Stimulated activated CD4-positive, alpha-beta T cell treated with anti-CD3 and anti-CD28 coated beads, Interleukin-1b, Interleukin-23, amount 100 ng/mL, for 1 hour (primary cell): ENCODE measurements at places on chromosomes 4 and X.
A peak's percentile ranks its signal among the peaks of the same experiment; 100 is the strongest.

GRCh38 chr4:1204286-1204827 lies 32.0 kb upstream of the SPON2 start:
- DNase-seq: no peak

- DNase-seq: no peak
Measured at GRCh38 chr4:53620956-53621355, 29.7 kb upstream of the LNX1 start.

DNA sequence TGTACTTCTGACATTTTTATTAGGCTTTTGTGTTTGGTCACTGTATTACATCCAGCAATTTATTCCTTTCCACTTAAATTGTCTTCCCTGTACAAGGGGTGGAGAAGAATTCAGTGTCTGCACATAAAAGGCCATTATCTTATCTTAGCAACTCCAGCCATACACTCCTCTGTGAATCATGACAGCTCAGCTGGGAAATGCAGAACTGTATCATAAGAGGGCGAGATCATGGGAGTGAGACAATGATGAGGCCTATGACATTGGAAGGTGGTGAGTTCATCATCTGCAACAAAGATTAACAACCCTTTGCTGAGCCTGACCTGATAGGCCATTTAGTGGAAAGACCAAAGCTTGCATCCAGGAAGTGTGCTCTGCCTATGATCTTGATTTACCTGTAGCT lies 33.3 kb downstream of the SLIT2 start:
- DNase-seq: no peak

GRCh38 chr4:104128031-104128849 lies 366.5 kb downstream of the CXXC4 start:
- DNase-seq: no peak

DNA sequence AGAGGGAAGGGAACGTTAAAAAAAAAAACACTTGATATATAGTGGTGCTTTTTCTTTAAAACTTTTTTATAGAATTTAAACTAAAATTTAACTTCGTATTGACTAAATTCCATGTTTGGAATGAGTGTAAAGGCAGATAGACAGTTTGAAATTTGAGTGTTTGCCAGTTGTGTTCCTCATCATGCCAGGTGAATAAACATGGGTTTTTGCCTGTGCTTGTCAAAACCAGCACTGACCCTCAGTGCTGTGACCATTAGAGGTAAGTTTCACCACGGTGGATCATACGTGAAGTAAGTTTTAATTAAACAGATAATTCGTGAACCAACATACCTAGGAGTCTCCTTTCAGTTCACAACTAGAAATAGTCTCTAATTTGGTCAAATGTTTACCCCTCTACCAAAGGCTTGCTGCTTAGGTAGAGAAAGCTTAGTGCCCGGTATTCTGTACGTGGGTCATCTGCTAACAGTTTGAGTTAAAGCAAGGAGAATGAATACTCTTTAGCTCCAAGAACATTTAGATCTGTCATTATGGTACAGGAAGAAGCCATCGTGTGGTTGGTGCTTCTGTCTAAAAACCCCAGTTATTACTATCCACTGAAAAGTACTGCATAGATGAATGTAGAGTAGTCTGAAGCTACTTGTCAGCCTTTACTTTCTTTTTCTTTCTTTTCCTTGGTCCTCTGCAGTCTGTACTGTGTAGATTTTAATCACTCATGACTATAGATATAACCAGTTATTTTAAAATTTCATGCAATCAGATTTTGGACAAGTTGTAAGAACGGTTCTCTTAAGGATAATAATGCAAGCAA lies 32.7 kb downstream of the KIAA0232 start:
- no peak for DNase-seq

DNA sequence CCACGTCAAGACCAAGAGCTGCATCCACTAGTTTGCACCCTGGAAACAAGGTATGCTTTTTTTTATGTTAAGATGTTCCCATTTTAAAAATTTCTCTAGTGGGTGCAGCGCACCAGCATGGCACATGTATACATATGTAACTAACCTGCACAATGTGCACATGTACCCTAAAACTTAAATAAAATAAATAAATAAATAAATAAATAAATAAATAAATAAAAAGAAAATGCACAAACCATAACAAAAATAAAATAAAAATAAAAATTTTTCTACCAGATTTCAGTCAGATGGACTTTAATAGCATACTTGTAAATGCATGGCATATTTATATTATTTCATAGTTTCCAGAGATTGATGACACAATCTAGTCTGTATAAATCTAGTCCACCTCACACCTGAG lies 1.9 kb upstream of the PRR27 start:
- no peak for DNase-seq

- no peak for DNase-seq
Measured at GRCh38 chr4:161336016-161336530, 827.7 kb downstream of the FSTL5 start.

DNA sequence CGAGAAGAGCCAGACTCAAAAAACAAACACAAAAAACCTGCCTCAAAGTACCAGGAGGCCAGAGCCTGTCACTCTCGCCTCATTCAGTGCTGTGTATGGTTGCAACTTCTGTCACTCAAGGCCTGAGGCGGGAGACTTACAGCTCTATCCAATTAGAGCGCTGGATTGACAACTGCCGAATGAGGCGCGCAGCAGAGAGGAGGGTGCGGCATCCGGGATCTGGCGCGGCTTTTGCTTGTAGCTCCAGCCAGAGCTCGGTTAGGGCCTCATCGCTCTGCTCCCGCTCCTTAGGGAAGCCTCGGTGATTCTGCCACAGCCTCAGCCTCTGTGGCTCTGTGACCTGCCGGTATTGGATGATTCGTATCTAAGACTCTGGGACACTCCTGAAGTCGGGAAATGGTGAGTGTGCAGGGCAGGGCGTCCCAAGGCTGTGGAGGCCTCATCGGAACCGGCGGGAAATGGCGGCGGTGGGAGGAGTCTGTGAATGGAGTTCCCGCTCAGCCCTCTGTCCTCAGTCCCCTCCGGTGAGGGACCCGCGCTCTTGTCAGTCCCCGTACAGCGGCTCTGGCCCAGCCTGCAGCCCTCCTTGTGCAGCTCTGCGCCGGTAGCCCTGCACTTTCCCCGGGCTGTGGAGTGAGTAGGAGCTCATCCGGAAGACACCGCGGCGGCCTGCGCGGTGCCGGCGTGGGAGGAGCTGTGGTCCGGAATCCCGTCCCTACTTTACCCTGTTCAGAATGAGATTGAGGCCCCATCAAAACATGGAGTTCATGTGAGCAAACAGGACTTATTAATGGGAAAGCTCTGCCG lies at the start of gene ZNF718:
Gene ZNF718, plus strand, starts transcription at position 227 of the 807 bp plus-strand sequence. Its CDS starts 170 bp downstream, at position 397.
- peak; percentile 79 for DNase-seq

- DNase-seq: no peak
Measured at GRCh38 chrX:123817288-123817894, 42.5 kb upstream of the XIAP start.

- DNase-seq: no peak
Measured at GRCh38 chrX:152520653-152521052, 69.5 kb upstream of the GABRA3 start.

DNA sequence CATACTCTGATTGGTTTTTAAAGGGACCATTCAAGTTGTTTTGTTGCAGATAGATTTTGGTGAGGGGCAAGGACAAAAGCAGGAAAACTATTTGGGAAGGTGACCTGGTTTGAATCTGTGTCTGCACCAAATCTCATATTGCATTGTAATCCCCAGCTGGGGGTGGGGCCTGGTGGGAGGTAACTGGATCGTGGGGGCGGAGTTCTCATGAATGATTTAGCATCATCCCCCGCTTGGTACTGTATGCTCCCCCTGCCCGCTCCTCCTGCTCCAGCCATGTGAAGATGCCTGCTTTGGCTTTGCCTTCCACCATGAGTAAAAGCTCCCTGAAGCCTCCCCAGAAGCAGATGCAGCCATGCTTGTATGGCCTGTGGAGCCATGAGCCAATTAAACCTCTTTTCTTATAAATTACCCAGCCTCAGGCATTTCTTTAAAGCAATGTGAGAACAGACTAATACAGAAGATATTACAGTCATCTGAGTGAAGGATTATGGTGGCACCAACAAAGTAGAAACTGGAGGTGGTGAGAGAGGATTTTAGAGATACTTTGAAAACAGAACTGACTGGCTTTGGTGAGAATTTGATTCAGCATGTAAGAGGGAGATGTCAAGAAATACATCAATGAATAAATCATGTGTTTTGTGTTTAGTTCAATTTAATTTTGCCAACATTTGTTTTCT lies 14.4 kb downstream of the IL21 start:
- no peak for DNase-seq

- no peak for DNase-seq
Measured at GRCh38 chr4:65242156-65242846, 428.0 kb downstream of the EPHA5 start.

GRCh38 chr4:17134565-17134964 lies 236.1 kb upstream of the LDB2 start:
- no peak for DNase-seq

- DNase-seq: no peak
Measured at GRCh38 chr4:121564840-121565375, 131.9 kb downstream of the ANXA5 start.

GRCh38 chr4:153207027-153207426 lies 2.8 kb downstream of the TRIM2 start:
- no peak for DNase-seq

- no peak for DNase-seq
Measured at GRCh38 chrX:136457303-136457917, 30.3 kb upstream of the BRS3 start.

GRCh38 chr4:24915121-24915922 lies 2.5 kb upstream of the CCDC149 start:
- no peak for DNase-seq

DNA sequence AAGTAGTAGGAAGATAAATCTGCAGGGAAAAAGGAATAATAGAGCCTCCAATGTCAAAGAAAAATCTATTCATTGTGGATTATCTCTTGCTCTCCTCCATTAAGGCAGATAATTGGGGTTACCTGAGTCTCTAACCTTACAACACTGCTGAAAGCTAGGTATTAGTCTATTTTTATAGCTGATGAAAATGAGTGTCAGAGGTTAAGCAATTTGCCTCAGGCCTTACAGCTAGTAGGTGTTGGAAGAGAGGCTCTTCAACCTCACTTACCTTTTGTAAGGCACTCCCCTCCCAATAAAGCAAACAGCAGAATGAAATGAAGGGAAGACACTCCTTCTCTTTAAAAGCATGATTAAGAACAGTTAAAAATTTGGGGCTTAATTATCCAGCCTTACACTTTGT lies 45.4 kb upstream of the GAB1 start:
- no peak for DNase-seq

GRCh38 chr4:173247321-173247720 lies 78.7 kb downstream of the GALNT7 start:
- DNase-seq: no peak

DNA sequence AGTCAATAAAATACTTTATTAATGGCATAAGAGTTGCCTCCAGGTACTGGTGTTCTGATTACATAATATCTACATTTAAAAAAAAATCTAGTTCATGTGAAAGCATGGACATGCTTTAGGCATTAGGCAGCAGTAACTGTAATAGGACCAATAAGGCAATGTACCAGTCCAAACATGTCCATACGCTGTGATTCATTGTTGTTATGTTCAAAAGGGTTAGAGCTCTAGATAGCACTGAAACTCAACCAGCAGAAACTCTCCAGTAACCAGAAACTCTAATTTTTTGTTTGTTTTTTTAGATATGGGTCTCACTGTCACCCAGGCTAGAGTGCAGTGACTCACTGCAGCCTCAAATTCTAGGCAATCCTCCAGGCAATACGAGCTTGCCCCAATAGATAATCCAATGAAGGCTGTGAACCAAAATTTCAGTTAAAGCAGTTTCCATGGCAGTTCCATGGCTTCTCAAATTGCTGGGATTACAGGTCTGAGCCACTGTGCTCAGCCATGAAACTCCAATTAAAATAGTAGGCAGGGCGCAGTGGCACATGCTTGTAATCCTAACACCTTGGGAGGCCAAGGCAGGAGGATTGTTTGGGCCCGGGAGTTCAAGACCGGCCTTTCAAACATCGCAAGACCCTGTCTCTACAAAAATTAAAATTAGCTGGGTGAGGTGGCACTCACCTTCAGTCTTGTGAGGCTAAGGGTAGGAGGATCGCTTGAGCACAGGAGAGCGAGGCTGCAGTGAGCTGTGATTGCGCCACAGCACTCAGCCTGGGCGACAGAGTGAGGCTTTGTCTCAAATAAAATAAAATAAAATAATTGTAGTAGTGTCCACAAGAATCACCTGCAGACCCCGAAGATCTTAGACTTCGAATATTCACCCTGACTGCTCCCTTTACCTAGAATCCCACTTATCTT lies 36.3 kb downstream of the MGARP start:
- DNase-seq: no peak

DNA sequence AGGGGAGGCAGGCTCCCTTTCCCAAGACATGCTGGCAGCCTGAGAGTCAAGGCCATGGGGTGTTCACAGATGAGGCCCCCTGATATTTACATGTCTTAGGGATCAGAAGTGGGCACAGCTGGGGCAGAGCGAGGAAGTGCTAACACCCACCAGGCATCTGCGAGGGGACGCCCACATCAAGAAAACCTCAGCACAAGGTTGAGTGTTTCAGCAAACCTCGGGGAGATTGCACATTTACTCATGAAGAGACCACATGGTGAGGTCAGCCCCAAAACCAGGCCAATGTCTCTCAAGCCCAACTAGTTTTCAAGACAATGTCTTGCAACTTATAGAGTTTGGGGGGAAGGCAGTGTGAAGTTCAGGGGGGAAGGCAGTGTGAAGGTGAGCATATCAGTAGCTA lies 55.2 kb downstream of the CLNK start:
- no peak for DNase-seq

DNA sequence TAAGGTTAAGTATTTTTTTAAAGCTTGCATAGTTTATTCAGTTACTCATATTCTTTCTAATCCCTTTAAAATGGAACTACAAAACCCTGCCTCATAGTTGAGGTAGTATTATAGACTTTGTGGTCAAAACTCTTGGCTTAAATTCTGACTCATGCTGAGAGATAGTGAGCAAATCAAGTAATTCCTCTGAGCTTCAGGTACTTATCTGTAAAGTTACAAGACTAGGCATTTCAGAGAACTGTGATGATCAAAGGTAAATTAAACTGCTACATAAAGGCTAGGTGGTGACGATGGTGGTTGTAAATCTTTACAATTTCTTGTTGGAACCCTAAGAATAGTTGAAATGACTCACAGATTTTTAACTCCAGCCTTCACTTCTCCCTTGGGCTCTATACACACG lies 3.2 kb upstream of the CLOCK start:
- no peak for DNase-seq

- DNase-seq: no peak
Measured at GRCh38 chrX:101395789-101396188, 5.0 kb downstream of the RPL36A start.

- no peak for DNase-seq
Measured at GRCh38 chr4:102687373-102687981, 73.3 kb downstream of the MANBA start.

- no peak for DNase-seq
Measured at GRCh38 chr4:15778289-15779241, at the start of gene CD38. Gene CD38 (plus strand): TSS chr4:15778328. CDS start chr4:15778415, 87 bp downstream.
